ENCODE measurements at places on chromosomes 7 and 10.

DNA sequence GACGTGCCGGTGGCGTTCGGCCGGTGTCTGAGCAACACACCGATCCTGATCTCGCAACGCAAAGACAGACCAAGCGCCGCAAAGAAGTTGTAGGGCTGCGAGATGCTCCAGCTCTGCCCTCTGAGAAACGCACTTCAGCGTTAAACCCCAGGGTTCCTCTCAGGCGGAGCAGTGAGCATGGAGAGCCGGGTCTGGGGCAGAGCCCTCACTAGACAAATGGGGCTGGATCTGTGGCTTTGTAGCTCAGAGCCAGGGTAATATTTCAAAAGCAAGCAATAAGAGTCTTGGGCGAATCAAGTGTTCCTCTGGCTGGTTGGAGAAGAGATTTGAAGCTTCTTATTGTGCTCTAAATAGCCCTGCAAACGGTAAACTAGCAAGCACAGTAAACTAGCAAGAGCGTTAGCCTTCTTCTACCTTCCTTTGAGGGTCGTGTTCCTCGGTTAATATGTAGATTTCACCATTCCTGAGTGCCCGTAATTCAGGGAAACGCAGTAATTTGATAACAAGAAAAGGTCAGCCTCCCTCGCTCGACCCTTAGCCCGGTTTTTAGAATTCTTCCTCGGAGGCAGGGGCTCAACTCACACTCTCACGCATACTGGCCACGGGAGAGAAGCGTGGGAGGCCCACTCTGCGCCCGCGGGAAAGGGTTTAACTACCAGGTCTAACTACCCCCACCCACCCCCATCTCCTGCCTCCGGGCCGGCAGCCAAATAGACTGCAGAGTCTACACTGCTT lies 6.7 kb downstream of the SKAP2 start:
- DNase-seq = no peak
- H3K4me3 ChIP-seq = peak overlapping the region; percentile 51
- H3K36me3 ChIP-seq = no peaks in the 10 kb centered on the region
- no peaks in the 10 kb centered on the region for H3K4me1 ChIP-seq

DNA sequence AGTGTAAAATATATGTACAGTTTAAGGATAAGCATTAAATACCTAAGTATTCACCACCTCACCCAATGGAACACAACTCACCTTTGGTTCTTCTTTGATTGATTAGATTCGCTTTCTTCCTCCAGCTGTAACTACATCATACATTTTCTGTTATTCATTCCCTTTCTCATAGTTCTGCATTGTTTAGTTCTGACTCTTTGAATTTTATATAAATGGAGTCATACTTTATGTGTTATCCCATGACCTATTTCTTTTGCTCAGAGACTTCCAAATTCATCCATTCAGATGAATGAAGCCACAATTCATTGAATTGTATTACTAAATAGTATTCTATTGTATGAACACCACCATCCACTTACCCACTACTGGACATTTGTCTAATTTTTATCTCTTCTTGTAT lies 12.3 kb downstream of the THNSL1 start:
- no peak overlapping the region for H3K4me3 ChIP-seq
- no peaks in the 10 kb centered on the region for H3K36me3 ChIP-seq
- peaks cover 15% of the 10 kb centered on the region for H3K4me1 ChIP-seq

DNA sequence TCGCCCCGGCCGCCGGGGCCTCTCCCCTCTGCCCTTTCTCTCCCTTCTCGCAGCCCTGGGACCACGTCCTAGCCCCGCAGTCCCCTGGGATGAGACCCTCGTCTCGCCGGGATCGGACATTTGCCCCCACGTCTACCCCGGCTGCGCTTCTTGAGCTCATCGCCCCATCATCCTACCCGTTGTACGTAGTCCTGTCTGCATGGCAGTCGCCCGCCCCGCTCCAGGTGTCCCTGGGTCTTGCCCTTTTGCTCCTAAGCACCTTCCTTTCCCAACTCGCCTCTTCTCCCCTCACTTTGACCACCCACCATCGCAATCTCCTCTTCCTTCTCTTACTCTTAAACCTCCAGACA lies 582 bp downstream of the TPST1 start:
- peak overlapping the region; percentile 67 for H3K27ac ChIP-seq
- no peak for DNase-seq
- H3K4me1 ChIP-seq = no peaks in the 10 kb centered on the region

- H3K36me3 ChIP-seq = no peaks in the 10 kb centered on the region
- H3K4me3 ChIP-seq = no peak overlapping the region
- H3K27me3 ChIP-seq = no peaks in the 10 kb centered on the region
- peaks cover 28% of the 10 kb centered on the region for H3K4me1 ChIP-seq
- no peak overlapping the region for H3K27ac ChIP-seq
- no peak for DNase-seq
Observed at GRCh38 chr10:132326925-132327324, 5.1 kb upstream of the LRRC27 start.

DNA sequence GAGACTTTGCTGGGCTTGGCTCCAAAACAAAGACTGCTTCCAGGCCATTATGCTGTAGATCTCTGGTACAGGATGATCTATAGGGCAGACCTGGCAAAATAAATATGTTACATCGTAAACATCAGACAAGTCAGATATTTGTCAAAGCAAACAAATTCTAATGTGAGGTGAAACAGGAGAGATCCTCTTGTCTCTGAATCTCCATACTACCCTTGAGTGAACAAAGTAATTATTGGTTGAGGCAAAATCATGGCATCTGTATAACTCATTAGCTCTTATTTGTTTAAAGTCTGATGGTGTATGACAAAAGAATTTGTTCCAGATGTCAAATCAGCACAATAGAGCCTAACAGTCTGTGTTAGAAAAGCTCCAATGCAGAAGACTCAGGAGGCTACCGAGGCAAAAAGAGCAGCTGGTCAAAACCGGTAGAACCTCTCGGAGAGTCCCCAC lies 1291.5 kb downstream of the TYW1 start:
- H3K4me3 ChIP-seq = no peak overlapping the region
- no peaks in the 10 kb centered on the region for H3K4me1 ChIP-seq
- H3K27ac ChIP-seq = no peak overlapping the region
- no peak for DNase-seq
- no peaks in the 10 kb centered on the region for H3K36me3 ChIP-seq

DNA sequence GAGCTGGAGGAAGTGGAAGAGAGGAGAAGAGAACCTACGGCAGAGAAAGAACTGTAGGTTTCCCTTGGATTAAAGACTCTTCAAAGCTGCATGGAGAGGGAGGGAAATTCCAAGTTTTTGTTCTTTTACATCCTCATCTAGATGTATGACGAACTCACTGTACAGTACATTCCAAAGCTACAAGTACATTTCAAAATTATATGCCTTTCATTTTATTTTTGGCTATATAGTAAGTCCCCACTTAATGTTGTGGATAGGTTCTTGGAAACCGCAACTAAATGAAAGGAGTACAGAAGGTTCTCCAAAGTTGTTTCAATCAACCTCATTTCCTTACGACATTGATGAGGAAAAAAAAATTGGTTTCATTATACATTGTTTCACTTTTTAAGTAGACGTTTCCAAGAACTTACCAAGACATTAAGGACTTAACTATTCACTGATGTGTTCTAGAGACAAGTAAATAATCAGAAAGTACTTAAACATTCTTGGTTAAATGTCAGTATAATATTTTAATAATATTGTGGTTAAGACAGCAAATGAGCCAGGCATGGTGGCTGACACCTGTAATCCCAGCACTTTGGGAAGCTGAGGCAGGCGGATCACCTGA lies 16.1 kb upstream of the JMJD1C start:
- H3K36me3 ChIP-seq = no peaks in the 10 kb centered on the region
- H3K4me1 ChIP-seq = peaks cover 8% of the 10 kb centered on the region
- no peak for DNase-seq
- H3K27ac ChIP-seq = no peak overlapping the region
- H3K4me3 ChIP-seq = no peak overlapping the region

DNA sequence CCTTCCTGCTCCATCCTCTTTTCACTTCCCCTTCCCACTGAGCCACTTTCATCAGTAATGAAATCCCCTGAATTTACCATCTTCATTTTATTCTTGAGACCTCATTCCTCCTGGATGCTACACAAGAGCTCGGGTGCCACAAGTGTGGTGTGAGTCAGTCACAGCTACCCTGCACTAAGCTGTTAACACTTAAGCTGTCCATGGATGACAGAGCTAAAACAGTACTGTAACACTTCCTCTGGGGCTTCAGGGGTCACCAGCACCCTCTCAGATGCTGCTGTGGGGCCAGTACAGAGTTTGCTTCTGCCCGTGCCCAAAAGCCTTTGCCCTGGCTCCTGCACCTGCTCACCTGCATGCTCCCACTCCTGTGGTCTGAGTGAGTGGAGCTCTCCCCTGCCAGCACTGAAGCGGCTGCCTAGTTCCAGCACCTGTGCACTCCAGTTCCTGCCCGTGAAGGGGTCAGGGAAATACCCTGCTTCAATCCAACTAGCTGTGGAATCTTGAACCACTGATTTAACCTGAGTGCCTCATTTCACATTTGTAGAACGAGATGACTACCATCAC lies 71.9 kb downstream of the POT1 start:
- H3K36me3 ChIP-seq = peaks cover 7% of the 10 kb centered on the region
- DNase-seq = no peak
- H3K27me3 ChIP-seq = no peaks in the 10 kb centered on the region
- H3K27ac ChIP-seq = no peak overlapping the region

DNA sequence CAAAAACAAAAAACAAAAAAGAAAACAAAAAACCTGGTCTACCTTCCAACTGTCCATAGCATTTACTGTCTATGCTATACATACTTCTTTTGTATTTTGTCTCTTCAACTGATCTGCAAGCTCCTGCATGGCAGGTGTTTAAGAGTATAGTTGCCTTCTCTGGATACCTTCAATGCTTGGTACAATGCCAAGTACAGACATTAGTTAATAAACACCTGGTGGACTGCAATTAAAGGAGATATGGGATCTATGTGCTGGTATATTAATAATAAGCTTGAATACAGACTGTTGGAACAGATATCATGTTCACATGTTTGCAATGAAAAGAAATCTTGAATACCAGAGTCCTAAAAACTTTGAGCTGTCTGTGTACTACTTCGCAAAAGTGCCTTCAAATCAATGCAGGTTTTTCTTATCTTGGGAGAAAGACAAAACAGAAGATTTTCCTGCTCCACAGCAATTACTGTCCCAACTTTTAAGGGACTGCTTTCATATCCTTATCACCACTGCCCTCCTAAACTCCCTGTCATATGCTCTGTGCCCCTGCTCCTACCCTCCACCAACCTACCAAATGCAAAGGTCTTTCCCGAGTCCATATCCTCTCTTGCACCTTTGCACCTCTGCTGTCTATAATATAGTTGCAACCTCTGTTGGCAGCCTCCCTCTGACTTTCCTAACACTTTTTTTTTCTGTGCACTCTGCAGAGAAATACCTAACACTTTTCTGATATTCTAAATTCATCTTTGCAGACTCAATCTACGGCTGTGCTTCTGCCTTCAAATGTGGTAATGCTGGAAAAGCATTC lies 85.1 kb downstream of the DNMBP start:
- no peak for DNase-seq
- no peak overlapping the region for H3K4me3 ChIP-seq
- H3K27me3 ChIP-seq = no peaks in the 10 kb centered on the region
- H3K27ac ChIP-seq = no peak overlapping the region

DNA sequence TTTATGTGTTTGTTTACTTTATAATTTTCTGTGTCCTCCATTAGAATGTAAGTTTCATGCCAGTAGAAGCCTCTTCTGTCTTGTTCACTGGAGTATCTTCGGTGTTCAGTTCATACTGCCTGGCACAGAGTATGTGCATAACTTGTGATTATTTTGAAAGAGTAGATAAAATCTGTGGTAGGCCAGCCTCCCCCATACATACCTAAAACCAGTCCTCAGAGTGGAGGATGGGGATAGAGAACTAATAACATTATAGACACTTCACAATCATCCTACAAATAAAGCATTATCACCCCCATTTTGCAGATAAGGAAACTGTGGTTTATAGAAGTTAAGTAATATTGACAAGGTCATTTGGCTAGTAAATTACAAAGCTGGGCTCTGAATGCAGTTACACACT lies 28.0 kb downstream of the VIM start:
- no peaks in the 10 kb centered on the region for H3K27me3 ChIP-seq
- H3K36me3 ChIP-seq = no peaks in the 10 kb centered on the region
- DNase-seq = no peak

GRCh38 chr10:130411496-130412085 lies 275.4 kb downstream of the GLRX3 start:
- H3K27ac ChIP-seq = no peak overlapping the region
- H3K4me3 ChIP-seq = no peak overlapping the region
- no peaks in the 10 kb centered on the region for H3K36me3 ChIP-seq
- H3K4me1 ChIP-seq = no peaks in the 10 kb centered on the region
- DNase-seq = no peak

DNA sequence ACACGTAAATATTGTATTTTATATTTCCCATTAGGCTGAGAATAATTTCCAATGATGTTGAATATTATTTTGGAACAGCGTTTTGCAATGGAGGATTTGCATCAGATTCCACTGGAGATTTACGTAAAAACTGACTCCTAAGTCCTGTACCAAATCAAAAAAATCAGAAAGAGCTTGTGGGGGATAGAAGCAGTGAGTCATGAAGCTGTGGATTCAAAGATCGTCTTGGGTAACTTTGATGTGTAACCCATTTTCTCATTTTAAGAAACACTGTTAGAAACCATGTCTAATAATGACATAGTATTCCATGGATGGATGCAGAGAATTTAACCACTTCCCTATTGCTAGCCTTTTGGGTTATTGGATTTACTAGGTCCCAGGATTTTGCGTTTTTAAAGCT lies 158.6 kb downstream of the INHBA start:
- H3K27me3 ChIP-seq = no peaks in the 10 kb centered on the region
- DNase-seq = no peak
- no peak overlapping the region for H3K27ac ChIP-seq
- no peaks in the 10 kb centered on the region for H3K4me1 ChIP-seq

GRCh38 chr7:120169996-120170783 lies 102.8 kb upstream of the KCND2 start:
- DNase-seq = no peak
- peaks cover 44% of the 10 kb centered on the region for H3K4me1 ChIP-seq
- H3K36me3 ChIP-seq = no peaks in the 10 kb centered on the region
- no peaks in the 10 kb centered on the region for H3K27me3 ChIP-seq

DNA sequence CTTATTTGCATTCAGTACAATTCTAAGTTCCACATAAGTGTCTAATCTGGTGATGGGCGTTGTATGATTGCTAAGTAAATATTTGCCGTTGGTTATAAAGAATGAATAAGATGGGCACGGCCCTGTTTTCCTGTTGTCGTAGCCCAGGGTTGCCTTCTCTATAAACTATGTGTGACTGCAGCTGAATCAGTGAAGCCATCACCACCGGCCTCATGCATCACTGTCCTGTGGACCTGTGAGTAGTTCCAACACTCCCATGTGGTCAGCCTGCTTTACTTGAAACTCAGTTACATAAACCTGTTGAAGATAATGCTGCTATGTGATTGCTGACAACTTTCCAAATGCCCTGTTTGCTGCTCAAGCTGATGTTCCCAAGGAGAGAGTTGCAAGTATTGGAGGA lies 21.6 kb upstream of the KLF6 start:
- H3K27ac ChIP-seq = peak overlapping the region; percentile 89
- no peaks in the 10 kb centered on the region for H3K36me3 ChIP-seq
- H3K4me3 ChIP-seq = no peak overlapping the region
- H3K27me3 ChIP-seq = no peaks in the 10 kb centered on the region
- no peak for DNase-seq
- peaks cover 49% of the 10 kb centered on the region for H3K4me1 ChIP-seq

Measured in thoracic aorta (tissue), 2 donors.